ENCODE measurements at places on chromosomes 11 and 22. TPM values are rescaled to one million over a fixed set of nuclear protein-coding genes. Genes with fewer than 3 reads are reported as not detected.

- no peak for DNase-seq
Observed at GRCh38 chr11:60710482-60710881, 11.1 kb downstream of the MS4A8 start.

DNA sequence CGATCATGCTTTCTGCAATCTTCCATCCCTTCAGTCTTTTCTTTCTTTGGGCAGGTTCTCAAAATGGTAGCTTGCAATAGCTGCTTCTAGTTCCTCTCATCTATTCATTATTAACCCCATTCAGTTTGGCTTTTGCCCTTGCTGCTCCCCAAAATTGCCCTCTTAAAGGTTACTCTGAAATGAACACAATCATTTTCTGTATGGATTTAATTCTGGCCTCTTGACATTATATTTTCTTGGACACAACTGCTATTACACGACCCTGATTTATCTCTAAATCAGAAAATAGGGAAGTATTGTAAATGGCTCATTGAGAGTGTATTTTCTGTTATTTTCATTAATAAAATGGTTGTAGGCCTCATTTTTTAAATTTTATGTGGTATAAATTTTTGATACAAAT is at the start of gene ANGPTL5:
ANGPTL5 (minus strand) TSS at position 101 of the 400 bp plus-strand sequence. CDS start 8,613 bp downstream, outside the sequence.
- no peak for DNase-seq

DNA sequence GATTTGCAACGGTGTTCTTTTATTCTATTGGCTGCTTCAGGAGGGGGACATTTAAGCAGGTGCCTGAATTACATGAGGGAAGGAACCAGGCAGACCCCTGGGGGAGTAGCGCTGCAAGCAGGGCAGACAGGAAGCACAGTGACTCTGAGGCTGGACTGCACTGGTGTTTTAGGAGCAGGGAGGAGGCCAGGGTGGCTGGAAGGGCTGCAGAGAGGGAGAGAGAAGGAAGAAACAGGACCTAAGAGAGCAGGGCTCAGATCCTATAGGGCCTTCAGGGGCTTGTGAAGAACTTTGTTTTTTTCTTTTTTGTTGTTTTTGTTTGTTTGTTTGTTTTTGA is 62.5 kb upstream of the SORL1-AS1 start:
- DNase-seq: no peak

DNA sequence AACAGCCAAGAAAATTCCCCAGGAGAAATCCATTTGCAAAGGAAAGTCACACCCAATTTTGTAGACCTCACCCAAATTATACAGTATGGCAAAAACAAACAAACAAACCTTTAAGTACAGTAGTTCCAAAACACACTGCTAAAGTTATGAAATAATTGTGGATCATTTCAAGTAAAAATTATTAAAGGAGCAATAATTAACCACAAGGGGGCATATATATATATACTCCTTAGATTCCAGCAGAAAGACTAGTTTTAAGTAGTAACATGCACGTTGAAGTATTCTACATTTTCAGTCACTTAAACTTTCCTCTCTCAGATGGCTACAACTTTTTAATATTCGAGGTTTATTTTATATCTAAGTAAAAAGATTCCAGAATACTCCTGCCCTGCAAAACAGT is 26.8 kb downstream of the RNF141 start:
- no peak for DNase-seq

The OR5W2 gene
- total RNA-seq: not detected

The SOX6 gene
- not detected for total RNA-seq

The ALG9 gene
- 31.1 TPM for total RNA-seq

The MB gene
- total RNA-seq: not detected

The OR8A1 gene
- total RNA-seq: not detected
